HFFc6 (cell line): ENCODE measurements at places on chromosomes 6 and 20.

DNA sequence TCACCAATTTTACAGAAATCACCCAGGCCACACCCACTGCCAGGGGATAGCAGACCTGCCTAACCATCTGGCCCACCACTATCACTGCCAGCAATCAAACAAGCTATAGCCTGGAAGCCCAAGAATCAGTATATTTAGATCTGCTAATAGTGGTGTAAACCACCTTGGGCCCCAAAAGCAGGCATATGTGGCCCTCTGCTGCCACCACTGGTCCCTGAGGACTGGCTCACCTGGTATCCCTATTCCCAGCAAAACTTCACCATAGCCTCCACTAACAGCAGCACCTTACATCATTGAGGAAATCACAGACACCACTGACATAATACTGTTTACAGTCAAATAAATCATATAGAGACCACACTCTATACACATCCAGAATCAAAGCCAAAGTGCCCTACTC, 880.4 kb upstream of the MAN1A1 start:
- no peak for DNase-seq

- DNase-seq: no peak
Measured at GRCh38 chr6:8434727-8435092, 635 bp downstream of the SLC35B3 start.

DNA sequence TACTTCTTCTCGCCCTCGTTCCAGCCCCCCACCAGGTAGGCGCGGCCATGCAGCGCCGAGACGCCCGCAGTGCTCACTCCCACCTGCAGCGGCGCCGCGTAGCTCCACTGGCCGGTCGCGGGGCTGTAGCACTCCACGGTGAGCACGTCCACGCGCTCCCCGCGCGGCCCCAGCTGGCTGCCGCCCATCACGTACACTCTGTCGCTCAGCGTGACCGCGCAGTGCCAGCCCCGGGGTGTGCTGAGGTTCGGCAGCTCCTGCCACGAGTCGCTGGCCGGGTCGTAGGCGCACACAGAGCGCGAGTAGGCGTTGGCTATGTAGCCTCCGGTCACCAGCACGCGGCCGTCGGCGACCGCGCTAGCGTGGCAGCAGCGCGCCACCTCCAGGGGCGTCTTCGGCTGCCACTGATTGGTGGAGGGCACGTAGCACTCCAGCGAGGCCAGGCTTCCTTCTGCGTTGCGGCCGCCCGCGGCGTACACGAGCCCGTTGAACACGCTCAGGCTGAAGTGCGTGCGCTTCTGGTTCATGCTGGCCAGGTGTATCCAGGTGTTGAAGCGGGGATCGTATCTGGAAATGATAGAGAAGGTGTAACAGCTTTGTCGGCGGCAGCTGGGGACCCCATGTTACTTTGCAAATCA, 13.7 kb downstream of the KLHL31 start:
- no peak for DNase-seq

DNA sequence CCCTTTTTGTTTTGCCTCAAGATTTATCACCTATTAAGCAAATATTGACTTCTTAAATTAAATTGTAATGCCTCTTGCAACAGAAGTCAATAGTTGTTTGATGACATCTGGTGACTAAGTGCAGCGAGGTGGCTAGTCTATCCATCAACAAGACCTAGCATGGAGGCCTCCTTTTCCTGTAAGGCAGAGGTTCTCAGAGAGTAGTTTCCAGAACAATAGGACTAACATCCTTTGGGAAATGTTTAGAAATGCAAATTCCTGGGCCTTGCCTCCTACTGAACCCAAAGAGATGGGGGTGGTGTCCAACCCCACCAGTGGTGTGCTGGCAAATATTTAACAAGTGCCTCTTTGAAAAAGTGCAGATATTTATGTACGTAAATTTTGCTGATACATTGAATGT, 143.7 kb downstream of the SCP2D1 start:
- no peak for DNase-seq

DNA sequence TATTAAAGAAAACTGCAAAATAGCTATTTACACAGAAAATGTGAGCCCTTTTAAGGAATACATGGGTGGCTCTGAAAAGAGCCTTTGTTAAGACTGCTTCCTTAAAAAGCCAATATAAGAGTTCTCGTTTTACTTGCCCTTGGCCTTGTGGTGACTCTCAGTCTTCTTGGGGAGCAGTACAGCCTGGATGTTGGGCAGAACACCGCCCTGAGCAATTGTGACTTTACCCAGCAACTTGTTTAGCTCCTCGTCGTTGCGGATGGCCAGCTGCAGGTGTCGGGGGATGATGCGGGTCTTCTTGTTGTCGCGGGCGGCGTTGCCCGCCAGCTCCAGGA, 111.5 kb downstream of the HFE start:
- no peak for DNase-seq

- DNase-seq: no peak
Measured at GRCh38 chr6:159978291-159979135, 9.6 kb downstream of the IGF2R start.

DNA sequence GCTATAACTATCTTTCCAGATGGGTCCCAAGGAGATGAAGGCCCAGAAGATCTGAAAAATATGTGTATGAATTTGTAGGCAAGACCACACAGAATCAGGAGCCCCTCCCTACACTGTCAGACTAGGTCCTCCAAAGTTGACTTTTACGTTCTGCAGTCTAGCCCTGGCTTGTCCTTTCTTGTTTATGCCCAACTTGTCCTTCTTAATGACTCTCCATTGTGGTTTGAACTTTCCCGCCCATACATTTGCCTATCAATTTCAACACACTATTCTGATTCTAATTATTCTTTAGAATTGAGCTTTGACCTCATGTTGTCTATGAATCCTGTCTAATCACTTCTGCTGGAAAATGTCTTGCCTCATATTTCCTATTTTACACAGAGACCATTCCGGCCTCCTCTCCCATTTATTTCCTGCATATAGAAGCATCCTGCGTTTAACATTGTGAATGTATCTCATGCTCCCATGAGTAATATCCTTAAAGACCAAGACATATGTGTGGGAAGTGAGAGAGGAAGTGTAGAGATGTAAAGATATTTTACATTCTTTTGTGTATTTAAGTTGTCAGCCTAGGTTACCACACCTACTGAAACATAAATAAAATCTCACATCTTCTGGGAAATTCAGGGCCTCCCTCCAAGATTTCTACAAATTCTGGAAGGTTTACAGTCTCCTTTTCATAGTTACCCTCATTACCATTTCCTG, 348.3 kb downstream of the BCKDHB start:
- peak; percentile 13 for DNase-seq

- no peak for DNase-seq
Measured at GRCh38 chr6:118685823-118686449, 34.5 kb upstream of the CEP85L start.

DNA sequence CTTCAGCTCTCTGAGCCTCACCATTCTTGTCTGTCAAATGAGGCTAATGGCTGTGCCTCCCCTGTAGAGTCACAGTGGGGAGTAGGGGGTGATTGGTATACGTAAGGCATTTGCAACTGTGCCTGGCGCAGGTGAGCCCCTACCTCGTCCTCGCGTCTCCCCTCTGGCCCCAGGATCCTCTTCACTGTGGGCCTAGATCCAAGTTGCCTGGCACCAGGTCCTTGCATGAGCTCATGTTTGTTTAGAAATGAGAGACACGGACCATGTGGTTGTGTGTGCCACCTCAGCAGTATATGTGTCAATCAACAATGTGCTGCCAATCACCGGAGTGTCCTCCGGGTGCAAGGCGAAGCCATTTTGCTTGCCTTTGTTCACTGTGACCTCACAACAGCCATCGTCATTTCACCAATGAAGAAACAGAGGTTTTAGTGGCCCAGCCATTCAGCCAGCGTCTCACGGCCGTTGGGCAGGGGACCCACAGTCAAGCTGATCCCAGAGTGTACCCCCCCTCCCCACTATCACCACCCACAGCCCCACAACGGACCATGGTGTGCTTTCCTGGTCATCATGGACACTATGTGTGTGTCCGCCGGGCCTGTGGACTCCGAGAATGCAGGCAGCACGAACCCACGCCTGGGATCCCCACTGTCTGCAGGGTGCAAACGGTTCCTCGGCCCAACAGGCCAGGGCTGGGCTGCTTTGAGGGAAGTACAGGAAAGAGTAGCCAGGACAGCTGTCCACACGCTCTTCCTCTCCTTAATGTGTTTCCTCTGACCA, 35.9 kb upstream of the STX16 start:
- no peak for DNase-seq
